ENCODE measurements at places on chromosomes 12 and 14.

DNA sequence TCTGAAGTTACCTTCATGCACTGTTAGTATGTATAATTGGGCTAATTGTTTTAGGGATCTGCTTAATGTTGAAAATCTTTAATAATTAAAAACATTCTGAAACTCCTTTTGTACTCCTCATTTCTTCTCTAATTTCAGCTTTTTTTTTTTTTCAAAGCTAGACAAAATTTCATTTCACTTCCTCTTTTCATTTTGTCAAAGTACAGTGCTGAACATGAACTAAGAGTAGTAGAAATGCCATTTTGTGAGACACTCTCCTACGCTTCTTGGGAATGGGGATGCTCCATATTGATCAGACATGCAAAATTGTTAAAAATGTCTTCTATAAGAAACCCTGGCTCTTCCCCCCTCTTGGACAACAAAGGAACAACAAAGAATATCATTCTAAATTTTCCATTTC lies 1.7 kb downstream of the ABCD2 start:
- no peaks in the 10 kb centered on the region for H3K36me3 ChIP-seq
- H3K4me1 ChIP-seq, result peaks cover 23% of the 10 kb centered on the region
- H3K4me3 ChIP-seq, result no peak overlapping the region
- H3K27me3 ChIP-seq, result no peaks in the 10 kb centered on the region

DNA sequence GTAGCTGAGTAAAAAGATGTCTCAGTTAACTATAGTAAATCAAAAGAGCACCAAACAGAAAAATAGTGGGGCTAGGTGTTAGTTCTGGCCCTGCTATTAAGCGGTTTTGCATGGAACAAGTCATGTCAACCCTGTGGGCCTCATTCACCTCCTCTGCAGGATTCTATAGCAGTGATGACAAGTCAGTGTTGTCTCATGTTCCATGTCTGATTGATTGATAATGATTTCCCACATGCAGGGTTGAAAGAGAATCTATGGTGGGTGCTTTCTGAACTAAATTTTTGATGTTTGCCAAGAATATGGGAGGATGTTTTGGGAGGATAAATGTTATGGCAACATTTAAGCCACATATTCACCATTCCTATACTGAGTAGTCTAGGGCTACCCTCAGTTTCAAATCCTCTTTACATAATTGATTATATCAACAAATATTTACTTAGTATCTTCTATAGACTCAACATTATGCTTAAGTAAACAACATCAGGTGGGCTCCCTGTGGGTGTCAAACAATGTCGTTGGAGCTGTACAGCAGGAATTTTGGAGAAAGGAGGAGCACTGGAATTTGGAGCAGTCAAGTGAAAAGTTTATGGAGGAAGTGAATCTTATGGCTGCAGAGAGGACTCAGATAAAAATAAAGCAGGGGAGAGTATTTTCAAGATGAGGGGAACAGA lies 48.6 kb downstream of the IRAK3 start:
- no peak overlapping the region for H3K4me3 ChIP-seq
- no peak overlapping the region for H3K27ac ChIP-seq
- peaks cover 30% of the 10 kb centered on the region for H3K4me1 ChIP-seq
- DNase-seq, result no peak
- H3K27me3 ChIP-seq, result peaks cover 3% of the 10 kb centered on the region
- H3K36me3 ChIP-seq, result no peaks in the 10 kb centered on the region

DNA sequence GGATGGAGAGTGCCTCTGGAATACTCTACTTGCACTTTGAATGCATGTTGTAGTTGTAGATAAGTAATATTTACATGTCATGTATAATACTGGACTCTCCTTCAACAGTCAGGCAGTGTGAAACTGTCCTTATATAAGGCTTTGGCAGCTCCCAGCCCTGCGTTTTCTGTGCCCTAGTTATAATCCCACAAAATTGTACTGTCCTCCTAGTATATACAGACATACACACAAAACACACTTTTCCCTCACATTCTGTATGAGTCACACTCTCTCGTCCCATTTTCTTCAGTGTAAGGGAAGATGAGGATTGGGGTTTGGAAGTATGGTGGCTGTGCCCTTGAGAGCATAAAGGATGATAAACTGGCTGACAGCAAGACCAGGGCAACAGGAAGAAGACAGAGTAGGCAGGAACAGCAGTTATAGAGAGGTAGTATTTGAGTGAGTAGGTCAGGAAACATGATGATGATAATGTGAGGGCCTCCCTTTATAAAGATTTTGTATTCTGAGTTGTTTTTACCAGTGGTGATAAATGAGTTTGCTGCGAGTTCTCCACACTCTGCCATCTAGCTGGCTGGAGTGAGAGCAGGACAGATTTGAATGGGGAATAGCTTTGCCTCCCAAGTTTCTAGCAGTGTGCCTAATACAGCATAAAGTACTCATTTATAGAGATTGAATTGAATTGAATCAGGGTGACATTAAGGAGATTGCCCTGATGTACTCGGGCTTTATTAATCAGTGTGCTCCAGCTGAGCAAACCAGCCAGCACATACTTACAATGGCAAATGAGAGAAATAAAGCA lies 5.0 kb downstream of the CREBL2 start:
- no peak for DNase-seq
- peaks cover 31% of the 10 kb centered on the region for H3K36me3 ChIP-seq
- H3K27ac ChIP-seq, result no peak overlapping the region
- H3K4me1 ChIP-seq, result peaks cover 28% of the 10 kb centered on the region

GRCh38 chr12:132188916-132189325 lies 44.7 kb downstream of the NOC4L start:
- no peaks in the 10 kb centered on the region for H3K27me3 ChIP-seq
- DNase-seq, result no peak
- peak overlapping the region; percentile 85 for H3K4me3 ChIP-seq
- no peak overlapping the region for H3K27ac ChIP-seq
- peaks cover 2% of the 10 kb centered on the region for H3K36me3 ChIP-seq
- peaks cover 16% of the 10 kb centered on the region for H3K4me1 ChIP-seq

DNA sequence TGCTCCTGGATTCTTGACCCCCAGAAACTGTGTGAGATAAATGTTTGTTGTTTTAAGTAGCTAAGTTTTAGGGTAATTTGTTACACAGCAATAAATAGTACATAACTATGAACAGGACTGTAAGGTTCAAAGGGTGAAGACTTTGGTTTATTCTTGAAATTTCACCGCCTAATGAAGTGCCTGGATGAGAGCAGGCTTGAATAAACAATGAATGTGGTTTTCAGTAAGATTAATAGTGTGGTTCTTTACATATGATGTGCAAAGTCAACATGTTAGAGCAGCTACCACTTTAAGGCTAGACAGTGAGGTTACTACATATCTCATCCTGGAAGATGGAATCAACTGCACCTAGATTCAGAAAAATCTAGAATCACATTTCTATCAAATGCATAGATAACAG lies 145.2 kb upstream of the BTG1 start:
- no peak overlapping the region for H3K27ac ChIP-seq
- H3K36me3 ChIP-seq, result no peaks in the 10 kb centered on the region
- H3K4me3 ChIP-seq, result no peak overlapping the region

GRCh38 chr14:68752271-68753006 lies 40.4 kb downstream of the ZFP36L1 start:
- no peaks in the 10 kb centered on the region for H3K27me3 ChIP-seq
- H3K4me1 ChIP-seq, result peaks cover 23% of the 10 kb centered on the region

- H3K4me3 ChIP-seq, result peak overlapping the region; percentile 70
- H3K27ac ChIP-seq, result peak overlapping the region; percentile 97
- H3K4me1 ChIP-seq, result peaks cover 43% of the 10 kb centered on the region
- no peak for DNase-seq
- H3K36me3 ChIP-seq, result peaks cover 2% of the 10 kb centered on the region
Measured at GRCh38 chr12:120685522-120685921, 1.4 kb upstream of the MLEC start.

- H3K27ac ChIP-seq, result no peak overlapping the region
- no peaks in the 10 kb centered on the region for H3K36me3 ChIP-seq
- H3K4me1 ChIP-seq, result no peaks in the 10 kb centered on the region
- H3K4me3 ChIP-seq, result no peak overlapping the region
Measured at GRCh38 chr12:69885658-69886057, 60.6 kb downstream of the MYRFL start.

Data from activated B cell treated with CpG ODN at 0.5 μM for 24 hours (primary cell).